NCI-H1048 (cell line): ENCODE measurements at places on chromosomes 2 and 18.

GRCh38 chr2:30149976-30150375 lies 3.2 kb downstream of the YPEL5 start:
- no peak for DNase-seq

GRCh38 chr18:8962855-8963635 lies 139.5 kb upstream of the NDUFV2 start:
- DNase-seq, result no peak

DNA sequence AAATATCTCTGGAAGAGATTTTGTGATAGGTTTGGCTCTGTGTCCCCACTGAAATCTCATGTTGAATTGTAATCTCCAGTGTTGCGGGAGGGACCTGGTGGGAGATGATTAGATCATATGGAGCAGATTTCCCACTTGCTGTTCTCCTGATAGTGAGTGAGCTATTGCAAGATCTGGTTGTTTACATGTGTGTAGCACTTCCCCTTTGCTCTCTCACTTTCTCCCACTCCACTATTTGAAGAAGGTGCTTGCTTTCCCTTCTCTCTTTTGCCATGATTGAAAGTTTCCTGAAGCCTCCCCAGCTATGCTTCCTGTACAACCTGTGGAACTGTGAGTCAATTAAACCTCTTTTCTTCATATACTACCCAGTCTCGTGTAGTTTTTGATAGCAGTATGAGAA lies 97.0 kb upstream of the FN1 start:
- no peak for DNase-seq

DNA sequence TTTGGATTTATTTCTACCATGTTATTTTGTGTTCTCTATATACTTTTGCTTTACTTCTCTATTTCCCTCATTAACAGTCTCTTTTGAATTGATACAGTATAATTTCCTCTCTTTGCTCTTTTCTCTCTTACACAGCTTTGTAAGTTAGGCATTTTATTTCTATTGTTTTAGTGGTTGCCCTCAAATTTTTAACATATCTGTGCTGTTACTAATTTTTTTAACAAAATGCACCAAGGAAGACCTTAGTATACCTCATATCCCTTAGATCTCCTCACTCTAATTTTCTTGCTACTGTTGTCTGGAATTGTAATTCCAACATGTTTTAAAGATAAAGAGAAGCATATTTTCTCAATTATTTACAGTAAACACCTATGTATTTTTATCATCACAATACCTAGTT lies 416.8 kb upstream of the SLC14A2 start:
- DNase-seq, result no peak
